ENCODE measurements at places on chromosomes 16 and 17.

GRCh38 chr17:19342611-19343255 lies 19.8 kb downstream of the B9D1 start:
- DNase-seq, result no peak

- no peak for DNase-seq
Observed at GRCh38 chr17:32323811-32324491, 18.0 kb downstream of the C17orf75 start.

- no peak for DNase-seq
Observed at GRCh38 chr17:80872001-80872500, 119.6 kb upstream of the CHMP6 start.

DNA sequence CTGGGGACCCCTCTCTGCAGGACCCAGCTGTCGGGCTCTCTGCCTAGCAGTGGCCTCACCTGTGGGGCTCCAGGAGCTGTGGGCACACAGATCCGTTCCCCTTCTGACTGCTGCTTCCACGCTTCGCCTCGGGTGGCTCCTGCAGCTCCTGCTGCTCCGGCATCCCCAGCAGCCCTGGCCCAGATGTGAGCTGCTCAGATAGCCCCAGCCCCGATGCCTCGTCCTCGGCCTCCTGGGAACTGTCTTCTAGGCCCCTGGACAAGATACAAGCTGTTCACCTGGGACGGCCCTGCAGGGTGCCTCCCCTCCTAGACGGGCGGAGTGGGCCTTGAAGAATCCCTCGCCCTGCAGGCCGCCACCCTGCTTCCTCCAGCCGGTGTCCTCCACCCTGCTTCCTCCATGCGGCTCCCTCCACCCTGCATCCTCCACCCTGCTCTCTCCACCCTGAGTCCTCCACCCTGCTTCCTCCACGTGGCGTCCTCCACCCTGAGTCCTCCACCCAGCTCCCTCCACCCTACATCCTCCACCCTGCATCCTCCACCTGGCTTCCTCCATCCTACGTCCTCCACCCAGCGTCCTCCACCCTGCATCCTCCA lies 11.0 kb downstream of the EMC6 start:
- DNase-seq, result no peak

DNA sequence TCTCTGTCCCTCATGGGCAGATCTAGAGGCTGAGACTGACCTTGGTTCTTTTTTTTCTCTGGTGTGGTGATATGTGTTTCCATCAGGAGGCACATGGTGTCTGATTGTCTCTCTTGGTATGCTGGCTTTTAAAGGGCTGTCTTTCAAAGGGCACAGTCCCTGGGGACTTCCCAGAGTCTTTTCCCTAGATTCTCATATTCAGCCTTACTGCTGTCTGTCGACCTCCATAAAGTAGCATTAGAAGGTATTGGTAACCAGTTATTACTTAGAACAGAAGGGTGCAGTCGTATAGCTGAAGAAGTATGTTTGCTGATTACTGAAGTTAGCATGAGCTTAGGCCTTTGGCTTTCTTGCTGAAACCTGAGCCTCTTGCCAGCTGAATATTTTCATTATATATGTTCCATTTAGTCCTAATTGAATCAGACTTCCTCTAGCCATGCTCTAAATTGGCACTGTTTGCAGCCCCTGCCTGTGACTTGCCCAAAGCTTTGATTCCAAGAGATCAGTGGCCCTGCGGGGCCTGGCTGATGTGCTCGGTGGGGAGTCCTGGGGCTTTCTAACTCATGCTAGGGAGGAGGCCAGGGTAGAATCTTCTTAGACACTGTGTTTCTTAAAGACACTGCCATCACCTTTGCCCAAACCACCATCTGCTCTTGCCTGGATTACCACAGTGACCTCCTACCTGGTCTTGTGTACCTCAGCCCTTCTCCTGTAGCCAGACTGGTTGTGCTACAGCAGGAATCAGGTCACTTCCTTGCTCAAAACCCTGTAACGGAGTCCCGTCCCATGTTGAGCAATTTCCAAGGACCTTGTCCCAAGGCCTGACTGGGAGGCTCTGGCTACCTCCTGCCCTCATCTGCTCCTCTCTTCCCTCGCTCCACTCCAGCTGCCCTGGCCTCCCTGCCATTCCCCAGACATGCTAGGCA lies 71.5 kb downstream of the WWP2 start:
- DNase-seq, result no peak

- DNase-seq, result no peak
Observed at GRCh38 chr17:19510903-19511302, 22.8 kb upstream of the SLC47A1 start.

DNA sequence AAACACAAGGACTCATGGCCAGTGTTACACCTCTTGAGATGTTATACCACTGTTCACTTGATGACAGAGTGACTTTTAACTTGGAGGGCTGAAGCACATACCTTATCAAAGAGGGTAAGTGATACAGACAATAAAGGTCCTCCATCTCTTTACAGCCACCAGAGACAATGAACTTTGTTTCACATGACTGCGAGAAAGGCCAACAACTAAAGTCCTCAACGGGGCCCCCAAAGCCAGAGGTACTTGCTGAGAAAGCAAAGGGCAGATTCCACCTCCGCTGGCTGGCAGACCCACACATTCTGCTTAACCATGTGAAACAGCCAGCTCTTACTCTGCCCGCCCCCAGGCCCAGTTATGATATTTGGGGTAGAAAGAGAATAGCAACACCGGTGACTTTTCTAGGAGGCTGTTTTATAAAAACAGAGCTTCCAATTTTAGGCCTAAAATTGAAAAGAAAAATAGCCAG lies 21.4 kb downstream of the DCUN1D3 start:
- no peak for DNase-seq

DNA sequence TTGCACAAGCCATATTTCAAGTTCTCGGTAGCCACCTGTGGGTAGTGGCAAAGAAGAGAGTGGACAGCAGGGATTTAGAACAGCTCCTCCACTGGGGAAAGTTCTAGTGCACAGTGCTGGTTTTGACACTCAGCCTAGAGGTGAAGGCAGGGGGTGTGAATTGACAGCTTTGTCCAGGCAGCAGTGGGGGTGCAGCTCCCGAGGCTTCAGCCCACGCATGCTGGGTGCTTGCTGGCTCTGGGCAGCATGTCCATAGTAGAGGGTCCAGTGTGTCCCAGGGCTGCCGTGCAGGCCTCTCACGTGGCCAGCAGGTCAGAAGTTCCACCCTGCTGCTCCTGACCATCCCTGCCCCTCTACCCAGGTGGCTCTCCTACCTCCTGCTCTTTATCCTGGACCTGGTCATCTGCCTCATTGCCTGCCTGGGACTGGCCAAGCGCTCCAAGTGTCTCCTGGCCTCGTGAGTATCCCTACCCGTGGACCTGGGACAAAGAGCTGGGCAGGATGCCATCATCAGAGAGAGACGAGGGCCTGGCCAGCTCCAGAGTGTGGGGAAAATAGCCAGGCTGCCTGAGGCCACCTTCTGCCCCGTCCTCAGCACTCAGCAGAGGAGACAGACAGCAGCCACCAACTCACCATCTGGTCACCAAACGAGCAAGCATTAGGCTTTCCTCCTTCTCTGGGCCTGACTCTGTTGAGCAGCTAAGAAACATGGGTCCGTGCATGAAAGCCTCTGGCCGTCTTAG lies 29.8 kb downstream of the TTYH2 start:
- no peak for DNase-seq

GRCh38 chr16:17321824-17322223 lies 148.9 kb downstream of the XYLT1 start:
- DNase-seq, result no peak

DNA sequence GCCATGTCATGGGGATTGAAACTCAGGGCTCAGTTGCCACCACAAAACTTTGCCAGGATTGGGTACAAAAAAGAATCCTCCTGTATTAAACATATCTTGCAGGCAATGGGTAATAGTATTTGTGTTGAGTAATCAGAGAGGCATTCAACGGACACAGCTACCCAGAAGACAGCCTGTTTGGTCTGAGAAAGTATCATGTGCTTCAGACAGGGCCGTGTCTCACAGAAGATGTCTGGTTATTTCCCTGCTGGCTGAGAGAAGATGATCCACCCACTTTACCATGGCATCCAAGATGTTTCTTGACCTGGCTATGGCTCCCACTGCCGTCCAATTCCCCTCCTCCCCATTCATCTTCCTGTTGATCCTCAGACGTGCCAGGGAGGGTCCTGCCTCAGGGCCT lies 304.3 kb upstream of the XYLT1 start:
- DNase-seq, result no peak

DNA sequence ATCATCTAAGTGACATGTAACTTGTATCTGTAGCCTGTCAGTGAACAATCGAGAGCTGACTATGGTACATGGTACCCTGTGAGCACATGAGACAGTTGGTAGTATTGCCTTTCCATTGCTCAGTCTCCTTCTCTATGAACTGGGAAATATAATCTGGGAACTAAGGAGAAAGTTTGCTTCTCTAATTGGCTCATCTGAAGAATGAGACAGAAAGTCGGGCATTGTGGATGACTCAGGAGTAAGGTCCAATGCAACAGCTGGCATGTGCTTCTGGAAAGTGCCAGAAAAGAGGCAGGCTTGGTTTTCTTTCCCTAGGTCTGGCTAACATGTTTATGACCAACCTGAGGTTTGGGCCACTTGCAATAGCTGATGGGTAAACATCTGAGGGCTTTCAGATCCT lies 51.9 kb downstream of the ZZEF1 start:
- DNase-seq, result no peak

GRCh38 chr17:82463391-82463790 lies 4.8 kb downstream of the NARF start:
- DNase-seq, result no peak

GRCh38 chr16:28915181-28915580 lies 9.9 kb downstream of the RABEP2 start:
- no peak for DNase-seq

- no peak for DNase-seq
Observed at GRCh38 chr17:2904135-2904534, 107.9 kb downstream of the RAP1GAP2 start.

- no peak for DNase-seq
Observed at GRCh38 chr16:4839942-4840341, 7.1 kb downstream of the GLYR1 start.

GRCh38 chr17:49969795-49970389 lies 902 bp downstream of the DLX4 start:
- no peak for DNase-seq

GRCh38 chr16:83305092-83305491 lies 502.7 kb upstream of the HSBP1 start:
- no peak for DNase-seq

DNA sequence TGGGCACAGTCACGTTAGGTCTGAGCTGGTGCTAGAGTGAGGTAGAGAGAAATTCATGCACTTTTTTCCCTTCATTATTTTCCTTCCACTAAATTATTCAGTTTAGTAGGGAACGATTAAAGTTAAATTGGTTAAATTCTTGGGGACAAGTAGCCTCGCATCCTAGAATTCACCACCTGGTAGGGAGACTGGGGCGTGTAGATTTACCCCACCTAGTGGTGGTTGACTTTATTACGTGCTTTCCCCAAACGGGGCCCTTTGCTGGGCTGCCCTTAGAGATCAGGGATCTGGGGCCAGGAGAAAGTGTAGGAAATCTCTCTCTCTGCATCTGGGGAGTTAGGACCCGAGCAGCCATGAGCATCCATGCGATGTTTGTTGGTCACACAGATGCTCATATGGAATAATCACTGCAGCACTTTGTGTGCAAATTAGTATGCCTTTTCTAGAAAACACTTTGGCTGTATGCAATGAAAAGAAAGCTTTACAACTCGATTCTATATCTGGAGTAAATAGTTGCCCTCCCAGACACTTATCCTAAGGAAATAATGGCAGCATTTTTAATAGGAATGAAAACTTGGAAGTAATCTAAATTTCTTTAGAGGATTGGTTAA lies 107.0 kb downstream of the PLCG2 start:
- no peak for DNase-seq

DNA sequence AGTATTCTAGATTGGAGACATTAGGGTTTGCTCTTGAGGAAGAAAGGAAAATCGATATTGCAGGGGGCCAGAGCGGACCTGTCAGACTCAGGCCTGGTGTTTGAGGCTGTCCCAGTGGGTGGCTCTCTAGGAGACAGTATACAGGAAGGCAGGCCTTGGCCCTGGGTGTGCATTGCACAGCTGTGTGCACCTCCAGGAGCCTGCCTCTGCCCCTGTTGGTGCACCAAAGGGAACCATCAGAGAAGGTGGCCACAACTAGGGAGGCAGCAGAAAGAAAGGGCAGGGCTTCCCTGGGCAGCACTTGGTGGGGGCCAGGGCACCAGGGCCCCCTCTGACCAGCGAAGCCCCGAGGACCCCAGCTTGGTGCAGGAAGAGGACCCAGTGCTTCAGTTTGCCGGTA lies 188.0 kb downstream of the NTN1 start:
- no peak for DNase-seq

DNA sequence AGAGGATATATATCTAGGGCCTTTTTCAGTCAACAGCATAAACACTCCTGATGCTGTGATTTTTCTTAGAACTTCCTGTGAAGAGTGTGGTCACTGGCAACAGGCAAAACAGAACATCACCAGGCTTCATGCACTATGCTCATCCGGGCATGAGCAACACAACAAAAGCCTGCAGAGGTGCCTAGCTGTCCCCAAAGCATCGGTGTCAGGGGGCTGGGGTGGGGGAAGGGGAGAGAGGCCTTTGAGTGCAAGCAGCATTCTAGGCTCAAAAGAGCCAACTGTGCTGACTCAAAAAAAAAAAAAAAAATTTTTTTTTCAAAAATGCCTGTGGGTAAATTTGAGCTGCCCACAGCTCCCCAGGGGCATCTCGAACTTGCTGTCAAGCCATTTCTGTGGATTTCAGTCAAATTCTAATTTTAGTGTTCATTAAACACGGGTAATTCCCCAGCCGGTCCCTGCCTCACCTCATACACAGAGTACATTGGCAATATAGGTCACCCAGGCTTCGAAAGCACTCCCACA lies 194.6 kb upstream of the DYNLRB2 start:
- DNase-seq, result no peak

GRCh38 chr16:24976971-24977677 lies 38.0 kb downstream of the ARHGAP17 start:
- no peak for DNase-seq

Data from central memory CD8-positive, alpha-beta T cell (primary cell).